Neuronal stem cell (in vitro differentiated cells): ENCODE measurements at places on chromosomes 12 and 14.

- no peak overlapping the region for H3K4me3 ChIP-seq
- no peaks in the 10 kb centered on the region for H3K36me3 ChIP-seq
- H3K27ac ChIP-seq = no peak overlapping the region
Observed at GRCh38 chr12:31514912-31515311, 76.0 kb downstream of the DENND5B start.

- peaks cover 99% of the 10 kb centered on the region for H3K27me3 ChIP-seq
- H3K27ac ChIP-seq = no peak overlapping the region
- no peak overlapping the region for H3K4me3 ChIP-seq
- no peak for DNase-seq
- H3K4me1 ChIP-seq = peaks cover 48% of the 10 kb centered on the region
Observed at GRCh38 chr14:94770251-94770749, 387 bp upstream of the GSC start.

DNA sequence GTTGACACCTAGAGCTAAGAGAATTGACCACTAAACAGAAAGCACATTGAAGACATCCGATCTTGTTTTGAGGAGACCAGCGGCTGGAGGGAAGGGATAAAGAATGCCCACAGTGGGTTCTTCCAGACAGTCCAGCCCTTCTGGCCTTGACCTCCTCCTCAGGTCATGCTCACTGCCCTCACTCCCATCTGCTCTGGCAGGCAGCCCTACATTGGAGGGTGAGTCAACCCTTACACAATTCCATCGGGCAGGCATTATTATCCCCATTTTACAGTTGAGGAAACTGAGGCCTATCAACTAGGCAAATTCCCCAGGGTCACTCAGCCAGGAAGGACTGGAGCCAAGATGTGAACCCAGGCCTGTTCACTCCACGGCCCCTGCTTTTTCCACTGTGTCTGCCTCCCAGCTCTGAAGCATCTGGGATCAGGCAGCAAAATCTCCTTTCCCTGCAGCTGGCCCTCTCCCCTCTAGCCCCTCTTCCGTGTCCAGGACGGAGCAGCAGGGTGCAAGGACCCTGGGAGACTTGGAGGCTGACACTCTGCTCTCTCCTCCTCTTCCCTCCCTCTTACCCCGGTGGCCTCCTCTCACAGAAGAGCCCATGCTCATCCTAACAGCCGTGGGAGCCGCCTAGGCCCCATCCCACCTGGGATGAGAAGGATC lies 5.3 kb downstream of the SCNN1A start:
- H3K27me3 ChIP-seq = no peaks in the 10 kb centered on the region
- H3K4me3 ChIP-seq = no peak overlapping the region
- H3K36me3 ChIP-seq = no peaks in the 10 kb centered on the region
- no peak overlapping the region for H3K27ac ChIP-seq
- DNase-seq = no peak

GRCh38 chr14:44494137-44494536 lies 12.9 kb downstream of the FSCB start:
- no peak for DNase-seq
- no peaks in the 10 kb centered on the region for H3K27me3 ChIP-seq
- no peaks in the 10 kb centered on the region for H3K36me3 ChIP-seq
- H3K4me1 ChIP-seq = no peaks in the 10 kb centered on the region
- no peak overlapping the region for H3K27ac ChIP-seq

GRCh38 chr12:120429368-120429767 lies 8.5 kb upstream of the COX6A1 start:
- H3K27me3 ChIP-seq = no peaks in the 10 kb centered on the region
- no peaks in the 10 kb centered on the region for H3K36me3 ChIP-seq
- no peak for DNase-seq
- no peak overlapping the region for H3K27ac ChIP-seq
